Ovary (tissue), 10 donors: ENCODE measurements at places on chromosomes 5 and 9. TPM values are rescaled to one million over a fixed set of nuclear protein-coding genes. Genes with fewer than 3 reads are reported as not detected.

Gene COMMD10
- total RNA-seq = 24.1 TPM

Gene PCDHGA7
- 4.7 TPM for total RNA-seq

Gene CCNI2
- total RNA-seq = not detected

Gene OTULINL
- total RNA-seq = 14.9 TPM

Gene ACTBL2
- total RNA-seq = not detected

Gene PCDHGC5
- total RNA-seq = 1.8 TPM

Gene SLC34A3
- not detected for total RNA-seq

Gene TICAM2
- 2.6 TPM for total RNA-seq

Gene PCDHA9
- 0.59 TPM for total RNA-seq

Gene PCA3
- total RNA-seq = not detected

Gene CBY3
- total RNA-seq = not detected

Gene ARHGEF28
- total RNA-seq = 35.0 TPM

Gene TAS2R1
- not detected for total RNA-seq

Gene ZBTB6
- total RNA-seq = 7.7 TPM

Gene CNTFR
- total RNA-seq = 2.0 TPM

Gene PCDHGB1
- 5.5 TPM for total RNA-seq

Gene MARVELD2
- 3.2 TPM for total RNA-seq

Gene WDR31
- 1.7 TPM for total RNA-seq

Gene ANKRD31
- total RNA-seq = 0.36 TPM

Gene N4BP3
- 1.8 TPM for total RNA-seq

Gene POLE3
- total RNA-seq = 27.3 TPM

Gene PNPLA7
- 15.2 TPM for total RNA-seq

Gene ZNF367
- total RNA-seq = 2.4 TPM

Gene GADD45G
- 17.6 TPM for total RNA-seq

Gene CAMK4
- total RNA-seq = 0.74 TPM

Gene BRINP1
- not detected for total RNA-seq

Gene PTPN3
- 17.8 TPM for total RNA-seq

Gene NUTM2F
- not detected for total RNA-seq

Gene WDR38
- total RNA-seq = not detected

Gene IL12B
- not detected for total RNA-seq

Gene C6
- total RNA-seq = 1.6 TPM

Gene PLAC8L1
- total RNA-seq = not detected

Gene CRAT
- 23.0 TPM for total RNA-seq

Gene CLIC3
- total RNA-seq = not detected

Gene GALNT10
- total RNA-seq = 83.6 TPM

Gene CNTNAP3B
- total RNA-seq = 6.0 TPM

Gene AGXT2
- not detected for total RNA-seq

Gene LRRC26
- not detected for total RNA-seq

Gene PCDHA3
- total RNA-seq = 2.7 TPM

Gene PAEP
- not detected for total RNA-seq
